ENCODE measurements at places on chromosomes 11 and 22. TPM values are rescaled to one million over a fixed set of nuclear protein-coding genes. Genes with fewer than 3 reads are reported as not detected.

GRCh38 chr11:7314811-7315604, 63.3 kb downstream of the SYT9 start:
- DNase-seq = no peak

GRCh38 chr11:88103337-88104206, 71.7 kb downstream of the RAB38 start:
- no peak for DNase-seq

- peak; percentile 79 for DNase-seq
Measured at GRCh38 chr22:36386900-36387708, 663 bp downstream of the MYH9 start.

- no peak for DNase-seq
Measured at GRCh38 chr11:12273618-12273995, 103.8 kb upstream of the PARVA start.

DNA sequence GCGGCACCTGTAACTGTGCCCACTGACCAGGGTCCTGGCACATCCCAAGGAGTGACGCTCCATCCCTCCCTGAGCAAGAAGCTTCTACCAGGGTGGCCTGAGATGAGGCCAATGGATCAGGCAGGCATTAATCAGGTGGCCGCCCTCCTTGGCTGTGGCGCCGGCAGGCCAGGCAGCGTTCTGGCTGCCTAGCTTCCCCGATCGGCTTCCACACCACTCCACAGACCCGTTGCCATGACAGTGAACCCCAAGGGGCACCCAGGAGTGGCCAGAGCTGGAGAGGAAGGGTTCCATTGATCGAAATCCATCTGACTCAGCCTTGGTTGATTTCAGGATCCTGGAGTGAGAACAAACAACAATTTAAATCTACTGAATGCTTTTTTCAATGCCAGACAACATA, 20.5 kb downstream of the LRRC55 start:
- peak; percentile 52 for DNase-seq

Gene ROM1
- 3.7 TPM for total RNA-seq

DNA sequence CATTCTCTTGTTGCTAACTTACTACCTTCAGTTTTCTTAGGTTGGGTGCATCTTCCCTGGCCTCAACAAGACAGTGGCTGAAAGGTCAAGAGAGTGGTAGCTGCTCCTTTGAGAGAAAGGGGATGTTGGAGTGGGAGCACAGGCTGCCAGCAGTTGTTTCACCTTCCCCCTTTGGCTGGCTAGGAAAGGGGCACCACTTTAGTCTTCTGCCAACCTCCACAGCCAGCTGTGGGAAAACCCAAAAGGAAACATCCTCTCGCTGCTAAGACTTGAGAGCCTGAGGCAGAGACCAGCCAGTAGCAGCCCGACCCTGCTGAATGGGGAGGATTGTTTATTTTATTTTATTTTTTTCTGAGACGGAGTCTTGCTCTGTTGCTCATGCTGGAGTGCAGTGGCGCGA, 34.4 kb downstream of the MARK2 start:
- DNase-seq = no peak

Gene SYT7
- 39.7 TPM for total RNA-seq

DNA sequence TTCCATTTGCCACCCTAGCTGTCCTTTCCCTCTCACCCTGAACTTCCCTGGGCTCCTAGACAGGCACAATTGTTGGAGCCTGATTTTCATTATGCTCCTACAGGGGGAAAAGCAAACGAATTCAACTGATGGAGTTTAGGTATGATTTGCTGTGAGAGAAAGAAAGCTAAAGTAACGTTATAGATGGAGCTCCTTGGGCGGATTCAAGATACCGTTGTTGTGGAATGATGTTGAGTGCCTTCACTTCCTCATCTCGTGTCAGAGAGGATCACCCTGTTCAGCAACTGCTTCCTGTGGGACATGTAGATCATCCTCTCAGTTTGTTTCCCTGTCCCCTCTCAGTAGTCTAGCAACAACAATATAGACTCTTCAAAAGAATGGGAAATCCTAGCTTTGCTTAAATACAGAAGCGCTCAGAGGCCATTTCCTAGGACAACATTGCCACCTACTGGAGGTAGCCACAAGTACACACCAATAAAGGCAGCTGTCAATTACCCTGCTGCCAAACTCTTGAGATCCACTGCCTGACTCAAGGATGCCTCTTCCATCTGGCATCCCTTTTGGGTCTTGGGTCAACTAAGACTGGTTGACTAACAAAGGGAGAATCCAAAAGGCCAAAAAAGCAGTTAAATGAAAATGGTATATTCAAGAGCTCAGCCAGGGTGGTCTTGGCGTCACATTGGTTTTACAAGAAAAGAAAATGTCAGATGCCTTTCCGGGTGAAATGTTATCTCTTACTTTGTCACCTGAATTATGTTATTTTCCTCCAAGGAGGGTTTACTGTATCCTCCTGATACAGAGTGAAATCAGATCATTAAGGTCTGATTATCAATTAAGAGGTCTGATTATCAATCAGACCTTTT, 13.5 kb upstream of the DTX4 start:
- peak; percentile 34 for DNase-seq

- DNase-seq = peak; percentile 72
Measured at GRCh38 chr22:37244114-37244921, at the start of gene RAC2. RAC2 (minus strand) TSS chr22:37244269; CDS start chr22:37244148, 121 bp downstream.

Gene ABTB2
- total RNA-seq = 19.3 TPM

GRCh38 chr11:45606514-45607281, 58.7 kb downstream of the CHST1 start:
- DNase-seq = no peak

Gene PKDREJ
- total RNA-seq = 0.13 TPM

DNA sequence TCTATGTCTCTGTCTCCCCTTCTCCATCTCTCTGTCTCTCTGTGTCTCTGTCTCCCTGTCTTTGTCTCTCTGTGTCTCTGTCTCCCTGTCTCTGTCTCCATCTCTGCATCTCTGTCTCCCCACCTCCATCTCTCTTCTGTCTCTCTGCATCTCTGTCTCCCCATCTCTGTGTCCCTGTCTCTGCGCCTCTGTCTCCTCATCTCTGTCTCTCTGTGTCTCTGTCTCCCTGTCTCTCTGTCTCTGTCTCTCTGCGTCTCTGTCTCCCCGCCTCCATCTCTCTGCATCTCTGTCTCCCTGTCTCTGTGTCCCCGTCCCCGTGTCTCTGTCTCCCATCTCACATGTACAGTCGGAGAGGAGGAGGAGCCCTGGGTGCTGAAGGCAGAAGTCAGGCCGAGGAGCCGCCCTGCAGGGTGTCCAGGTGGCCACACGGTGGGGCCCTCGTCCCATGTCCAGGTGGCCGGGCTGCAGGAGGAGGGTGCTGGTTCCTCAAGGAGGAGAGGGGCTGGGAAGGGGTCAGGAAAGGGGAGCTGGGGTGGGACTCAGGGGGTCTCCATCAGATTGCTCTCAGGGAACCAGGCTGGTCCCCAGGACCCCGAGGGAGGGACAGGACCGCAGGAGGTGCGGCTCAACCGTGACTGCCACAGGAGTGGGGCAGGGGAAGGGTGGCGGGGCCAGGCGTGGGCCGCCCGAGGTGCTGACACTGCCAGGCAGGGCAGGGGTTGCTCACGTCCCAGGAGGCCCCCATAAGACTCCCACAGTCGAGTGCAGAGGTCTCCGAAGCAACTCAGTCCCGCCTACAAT, 25.6 kb upstream of the TH start:
- DNase-seq = peak; percentile 73

DNA sequence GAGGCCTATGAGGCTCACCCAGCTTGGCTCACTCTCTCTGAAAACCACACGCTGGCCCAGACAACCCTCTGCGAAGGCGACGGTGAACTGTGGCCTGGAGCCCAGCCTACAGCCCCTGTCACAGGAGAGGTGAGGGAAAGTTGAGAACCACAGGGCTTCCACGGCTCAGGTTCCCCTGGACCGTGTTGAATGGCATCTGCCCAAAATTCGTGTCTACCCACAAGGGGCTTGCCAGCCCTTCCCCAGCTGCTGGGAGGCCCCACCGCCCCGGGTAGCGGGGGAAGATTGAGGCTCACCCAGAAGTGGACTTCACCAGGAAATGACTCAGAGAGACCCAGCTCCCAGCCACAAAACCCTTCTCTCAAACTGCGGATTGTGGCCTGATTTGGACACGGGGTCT, 197.1 kb downstream of the CTTN start:
- no peak for DNase-seq

DNA sequence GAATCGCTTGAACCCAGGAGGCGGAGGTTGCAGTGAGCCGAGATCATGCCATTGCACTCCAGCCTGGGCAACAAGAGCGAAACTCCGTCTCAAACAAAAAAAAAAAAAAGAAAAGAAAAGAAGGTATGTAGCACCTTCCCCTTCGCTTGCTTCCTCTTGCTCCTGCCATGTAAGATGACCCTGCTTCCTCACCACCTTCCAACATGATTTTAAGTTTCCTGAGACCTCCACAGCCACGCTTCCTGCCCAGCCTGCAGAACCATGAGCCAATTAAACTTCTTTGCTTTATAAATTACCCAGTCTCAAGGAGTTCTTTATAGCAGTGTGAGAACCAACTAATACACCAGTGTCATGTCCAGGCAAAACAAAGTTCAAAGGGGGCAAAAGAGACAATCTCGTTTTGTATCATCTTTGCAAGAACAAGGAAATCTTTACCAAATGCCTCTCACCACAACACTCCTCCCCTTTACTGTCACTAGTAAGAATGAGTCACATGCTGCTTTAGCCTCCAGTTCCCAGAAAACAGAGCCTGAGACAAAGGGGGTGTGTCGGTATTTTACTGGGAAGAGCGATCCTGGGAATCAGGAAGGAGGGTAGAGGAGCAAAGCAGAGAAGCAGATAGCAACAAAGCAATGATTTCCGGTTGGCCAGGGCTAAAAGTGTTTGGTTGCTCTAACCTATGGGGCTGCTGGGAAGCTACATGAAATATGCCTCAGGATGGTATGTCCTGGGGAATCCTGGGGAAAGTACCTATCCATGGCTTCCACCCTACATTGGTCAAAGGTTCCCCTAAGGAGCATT, 10.5 kb upstream of the MCHR1 start:
- no peak for DNase-seq

GRCh38 chr11:36602135-36602534, 4.1 kb upstream of the RAG2 start:
- DNase-seq = no peak

DNA sequence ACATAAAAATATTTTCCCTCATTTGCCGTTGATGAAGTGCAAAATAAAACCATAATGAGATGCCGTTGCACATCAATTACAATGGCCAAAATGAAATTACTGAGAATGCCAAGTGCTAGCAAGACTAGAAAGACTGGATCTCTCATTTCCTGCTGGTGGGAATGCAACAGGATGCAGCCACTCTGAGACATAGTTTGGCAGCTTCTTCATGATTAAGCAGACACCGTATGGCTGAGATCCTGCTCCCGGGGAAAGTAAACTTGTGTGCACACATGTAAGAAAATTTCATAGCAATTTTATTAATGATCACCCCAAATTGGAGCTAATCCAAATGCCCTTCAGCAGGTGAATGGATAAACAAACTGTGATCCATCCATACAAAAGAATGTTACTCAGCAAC, 1013.2 kb downstream of the TBC1D22A start:
- no peak for DNase-seq

GRCh38 chr11:129143335-129143734, 48.8 kb downstream of the ARHGAP32 start:
- peak; percentile 87 for DNase-seq

- DNase-seq = no peak
Measured at GRCh38 chr11:123696183-123696582, 41.8 kb upstream of the SCN3B start.

DNA sequence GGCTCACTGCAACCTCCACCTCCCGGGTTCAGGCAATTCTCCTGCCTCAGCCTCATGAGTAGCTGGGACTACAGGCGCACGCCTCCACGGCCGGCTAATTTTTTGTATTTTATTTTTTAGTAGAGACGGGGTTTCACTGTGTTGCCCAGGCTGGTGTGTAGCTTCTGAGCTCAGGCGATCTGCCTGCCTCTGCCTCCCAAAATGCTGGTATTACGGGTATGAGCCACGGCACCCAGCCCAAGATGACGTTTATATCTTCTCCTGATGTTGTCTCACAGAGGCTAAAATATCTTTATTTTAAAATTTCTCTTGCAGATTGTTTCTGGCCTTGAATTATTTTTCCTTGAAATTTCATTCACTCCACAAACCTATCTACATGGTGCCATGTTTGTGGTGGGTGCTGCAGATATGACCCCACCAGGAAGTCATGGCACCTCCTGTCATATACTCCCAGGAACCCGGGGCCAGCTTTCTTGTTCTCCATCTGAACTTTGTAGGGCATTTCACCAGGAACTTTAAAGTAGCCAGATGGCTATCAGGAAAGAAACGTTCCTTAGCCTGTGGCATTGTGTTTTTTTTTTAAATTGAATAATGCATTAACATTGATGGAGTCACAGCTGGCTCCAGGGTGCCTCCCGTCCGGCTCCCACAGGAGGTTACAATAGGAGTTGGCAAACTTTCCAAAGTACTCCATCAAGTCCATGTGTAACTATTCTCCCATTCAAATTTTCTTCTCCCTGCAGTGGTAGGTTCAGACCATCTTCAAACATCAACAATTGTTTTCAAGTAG, 42.0 kb upstream of the LIPT2 start:
- no peak for DNase-seq

DNA sequence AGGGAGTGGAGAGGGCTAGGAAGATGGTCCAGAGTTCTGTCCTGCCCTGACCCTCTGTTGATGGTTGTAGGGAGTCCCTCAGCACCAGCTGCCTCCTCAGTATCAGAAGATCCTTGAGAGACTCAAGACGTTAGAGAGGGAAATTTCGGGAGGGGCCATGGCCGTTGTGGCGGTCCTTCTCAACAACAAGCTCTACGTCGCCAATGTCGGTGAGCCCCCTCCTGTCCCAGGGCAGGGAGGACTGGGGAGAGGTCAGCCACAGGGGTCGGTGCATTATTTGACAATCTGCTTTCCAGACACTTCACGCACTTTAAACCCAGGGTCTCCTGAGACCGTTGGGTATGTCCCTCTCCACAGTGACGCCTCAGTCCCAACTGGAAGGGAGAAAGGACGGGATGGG, 18.1 kb downstream of the TAB1 start:
- no peak for DNase-seq

DNA sequence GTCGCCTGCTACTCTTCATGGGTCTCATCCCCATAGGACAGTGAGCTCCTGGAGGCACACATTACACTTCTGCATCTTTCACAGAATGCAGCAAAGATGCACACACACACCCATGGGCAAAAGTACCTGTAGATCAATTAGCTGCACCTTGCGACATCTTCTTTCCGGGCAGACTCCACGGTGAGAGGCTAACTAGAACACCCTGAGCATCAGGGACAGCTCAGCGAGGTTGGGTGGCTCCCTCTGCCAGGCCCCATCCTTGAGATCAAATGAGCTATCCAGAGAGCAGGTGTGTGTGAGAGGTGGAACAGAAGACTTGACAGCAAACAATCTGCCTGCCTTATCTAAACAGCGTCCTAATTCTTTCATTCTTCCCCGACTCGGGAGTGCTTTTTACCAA, 96.1 kb upstream of the BID start:
- no peak for DNase-seq

DNA sequence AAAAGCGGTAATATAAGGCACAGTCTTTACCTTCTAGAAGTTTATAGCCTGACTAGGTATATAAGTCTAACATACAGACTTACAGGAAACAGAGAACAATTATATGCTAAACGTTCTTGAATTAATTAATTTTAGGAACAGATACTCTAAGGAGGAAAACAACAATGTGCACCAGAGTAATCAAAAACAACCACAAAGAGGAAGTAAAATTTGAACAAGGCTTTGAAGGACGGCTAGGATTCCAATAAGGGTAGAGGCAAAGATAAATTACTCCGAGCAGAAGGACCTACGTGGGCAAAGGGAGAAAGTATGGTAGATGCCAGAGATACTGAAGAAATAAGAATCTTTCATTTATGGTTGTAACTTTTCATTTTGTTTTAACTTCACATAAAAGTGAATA, 54.4 kb downstream of the ENTHD1 start:
- DNase-seq = no peak

Gene CARD18
- not detected for total RNA-seq

All from left cardiac atrium (tissue), 4 donors.